ENCODE measurements at places on chromosomes 2 and 18.

DNA sequence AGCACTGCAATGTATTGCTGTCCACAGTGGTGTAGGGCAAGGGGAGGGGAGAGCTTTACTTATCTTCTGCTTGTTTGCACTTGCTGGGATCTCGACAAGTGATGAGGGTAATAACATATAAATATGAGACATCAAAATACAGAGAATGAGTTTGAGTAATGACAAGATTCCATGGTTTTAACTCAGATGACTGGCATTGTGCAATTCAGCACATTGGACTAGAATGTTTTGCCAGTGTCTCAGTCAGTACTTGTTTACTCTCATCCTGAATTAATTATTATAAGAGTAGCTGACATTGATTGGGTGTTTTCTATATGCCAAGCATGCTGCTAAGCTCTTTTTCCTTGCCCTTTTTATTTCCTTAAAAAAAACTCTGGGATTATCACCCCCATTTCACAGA, 306.7 kb upstream of the MMADHC start:
- no peak for DNase-seq

- DNase-seq, result no peak
Measured at GRCh38 chr2:172088245-172089004, 3.1 kb downstream of the DLX1 start.

DNA sequence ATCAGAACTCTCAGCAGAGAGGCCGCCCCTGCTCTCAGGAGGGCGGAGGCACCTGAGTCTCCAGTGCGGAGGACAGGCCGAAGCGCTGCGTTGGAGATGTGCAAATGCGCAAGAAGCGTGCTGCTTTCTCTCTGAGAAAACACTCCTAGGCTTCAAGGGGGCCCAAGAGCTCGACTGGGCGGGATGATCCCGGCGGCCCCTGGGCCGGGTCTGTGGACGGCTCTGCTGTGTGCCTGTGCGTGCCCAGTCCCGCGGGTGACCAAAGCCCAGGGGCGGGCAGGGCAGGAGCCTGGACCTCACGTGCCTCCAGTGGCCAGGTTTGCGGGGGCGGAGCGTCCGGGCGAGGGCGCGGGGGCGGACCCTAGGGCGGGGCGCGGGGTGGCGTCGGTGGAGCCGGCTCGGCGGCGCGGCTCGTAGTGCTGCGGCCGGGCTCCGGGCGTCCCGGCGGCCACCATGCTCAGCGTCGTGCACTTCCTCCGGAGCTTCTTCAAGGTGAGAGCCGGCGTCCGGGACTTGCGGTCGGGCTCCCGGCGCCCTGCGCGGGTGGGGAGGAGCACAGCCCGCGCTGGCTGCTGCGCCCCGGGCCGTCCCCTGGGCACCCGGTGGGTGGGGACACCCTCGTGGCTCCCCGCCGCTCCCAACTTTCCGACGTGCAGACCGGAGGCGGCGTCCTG, at the start of gene ARHGEF4:
Gene ARHGEF4, plus strand, starts transcription at position 414 of the 674 bp plus-strand sequence. Its CDS starts 40 bp downstream, at position 454.
- DNase-seq, result no peak

GRCh38 chr2:3670376-3670775, 12.4 kb downstream of the ALLC start:
- no peak for DNase-seq
